ENCODE measurements at places on chromosomes 2 and 18.

- no peak for DNase-seq
Measured at GRCh38 chr2:240386326-240386725, 49.1 kb upstream of the GPC1 start.

DNA sequence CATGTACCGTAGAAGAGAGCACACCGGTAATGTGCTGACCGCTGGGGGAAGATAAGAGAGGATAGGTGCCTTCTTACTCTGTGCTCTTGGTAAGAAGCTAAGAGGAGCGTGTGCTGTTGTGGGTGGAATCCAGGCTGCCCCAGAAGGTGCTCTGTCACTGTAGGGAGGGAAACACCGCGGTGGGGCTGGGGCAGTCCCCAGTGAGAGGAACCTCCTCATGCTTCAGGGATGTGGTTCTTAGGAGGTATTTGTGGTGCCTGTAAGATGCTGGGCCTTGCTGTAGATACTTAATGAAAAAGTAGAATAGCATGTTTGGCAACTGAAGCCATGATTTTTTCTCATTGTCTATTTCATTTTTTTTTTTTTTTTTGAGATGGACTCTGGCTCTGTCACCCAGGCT is 1.1 kb downstream of the COLEC11 start:
- no peak for DNase-seq

DNA sequence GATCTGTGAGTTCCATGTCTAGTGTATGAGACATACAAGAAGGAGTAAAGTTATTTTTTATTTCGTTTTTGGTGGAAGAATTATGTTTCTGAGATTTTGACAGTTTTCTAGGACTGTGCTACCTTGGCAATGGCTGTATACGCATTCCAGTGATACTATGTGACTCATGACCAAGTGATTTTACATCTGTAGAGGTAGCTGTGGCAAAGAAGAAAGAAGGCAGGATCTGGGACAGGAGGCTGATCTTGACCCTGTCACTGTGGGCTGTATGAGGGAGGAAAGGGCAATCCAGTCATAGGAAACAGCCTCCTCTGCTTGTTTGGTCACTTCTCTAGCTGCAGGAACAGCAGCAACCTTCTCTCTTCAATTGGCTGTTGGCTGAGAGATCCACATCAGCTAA is 44.0 kb upstream of the PDCL3 start:
- no peak for DNase-seq

GRCh38 chr2:9968553-9969497 is 17.3 kb downstream of the GRHL1 start:
- no peak for DNase-seq

GRCh38 chr2:225993430-225993829 is 593.9 kb downstream of the NYAP2 start:
- DNase-seq: no peak

- DNase-seq: no peak
Measured at GRCh38 chr18:79523736-79524180, 128.0 kb downstream of the NFATC1 start.

DNA sequence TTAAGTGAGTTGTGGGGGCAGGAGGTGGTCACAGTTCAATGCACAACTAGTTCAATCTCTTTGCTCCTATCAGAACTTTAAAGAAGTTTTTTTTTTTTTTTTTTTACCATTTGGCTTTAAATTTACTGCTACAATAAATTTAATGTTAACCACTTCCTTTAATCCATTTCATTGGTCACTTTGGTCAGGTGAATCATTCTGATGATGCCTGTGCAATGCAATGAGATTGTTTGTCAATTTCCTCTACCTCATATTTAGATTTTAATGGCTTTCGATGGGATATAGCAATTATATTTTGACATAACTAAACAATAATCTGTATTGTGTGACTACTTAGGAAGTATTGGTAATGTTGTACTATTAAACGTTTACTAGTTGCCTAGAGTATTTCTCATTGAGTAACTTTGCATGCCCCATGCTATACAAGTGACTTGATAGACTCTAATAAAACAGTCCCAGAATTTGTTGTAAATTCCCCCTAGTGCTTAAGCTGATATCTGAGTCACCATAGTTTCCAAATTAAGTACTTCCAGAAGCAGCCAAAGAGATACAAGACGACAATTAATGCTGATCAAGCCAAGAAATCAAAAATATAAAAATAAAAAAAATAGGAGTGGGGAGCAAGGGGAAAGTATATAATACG is 52.9 kb upstream of the SERPINB2 start:
- DNase-seq: no peak

DNA sequence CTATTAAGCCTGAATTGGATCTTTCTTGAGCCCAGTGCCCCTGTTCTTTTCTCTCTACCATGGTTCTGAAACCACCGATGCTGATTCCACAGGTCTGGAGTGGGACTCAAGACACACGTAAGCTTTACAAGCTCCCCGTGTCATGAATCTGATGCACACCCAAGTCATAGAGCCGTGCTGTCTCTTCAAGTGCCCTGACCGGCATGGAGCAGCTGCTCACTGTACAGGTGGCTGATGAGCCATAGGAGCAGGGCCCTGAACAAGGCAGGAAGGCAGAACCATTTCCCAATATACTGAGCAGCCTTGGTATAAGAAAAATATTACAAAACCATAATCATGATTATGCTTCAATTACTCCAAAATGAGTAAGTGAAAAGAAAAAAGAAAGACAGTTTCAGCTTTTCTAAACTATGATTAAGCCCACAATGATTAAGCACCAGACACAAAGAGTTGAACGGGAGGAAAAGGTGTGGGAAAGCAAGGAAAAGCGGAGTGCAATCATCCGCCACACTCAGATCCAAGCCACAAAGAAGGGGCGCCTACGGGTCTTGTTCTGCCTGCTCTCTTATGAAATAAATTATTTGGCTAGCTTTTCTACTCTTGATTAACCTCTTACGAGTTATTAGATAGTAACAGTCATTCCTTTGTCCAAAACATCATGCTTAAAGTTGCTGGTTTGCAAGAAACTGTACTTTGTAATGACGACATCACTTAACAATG is 41.7 kb downstream of the NOL10 start:
- no peak for DNase-seq

GRCh38 chr2:45699032-45699658 is 47.7 kb downstream of the PRKCE start:
- DNase-seq: no peak

- no peak for DNase-seq
Measured at GRCh38 chr2:233796254-233796653, 18.1 kb downstream of the MROH2A start.

DNA sequence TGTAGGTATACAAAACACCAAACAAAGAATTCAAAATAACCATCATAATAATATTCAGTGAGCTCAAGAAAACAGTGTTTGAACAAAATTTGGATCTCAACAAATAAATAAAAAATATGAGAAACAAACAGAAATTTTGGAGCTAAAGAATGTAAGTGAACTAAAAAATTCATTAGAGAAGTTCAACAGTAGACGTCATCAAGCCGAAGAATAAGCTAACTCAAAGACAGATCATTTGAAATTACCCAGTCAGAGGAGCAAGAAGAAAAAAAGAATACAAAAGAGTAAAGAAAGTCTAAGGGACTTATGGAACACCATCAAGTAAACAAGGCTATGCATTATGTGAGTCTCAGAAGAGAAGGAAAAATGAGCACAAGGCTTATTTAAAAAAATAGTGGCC is 16.6 kb upstream of the SPP2 start:
- DNase-seq: no peak

- DNase-seq: no peak
Measured at GRCh38 chr18:35835366-35835765, 137.1 kb upstream of the RMP24 start.

GRCh38 chr2:105449076-105449475 is 50.2 kb upstream of the FHL2 start:
- DNase-seq: no peak

DNA sequence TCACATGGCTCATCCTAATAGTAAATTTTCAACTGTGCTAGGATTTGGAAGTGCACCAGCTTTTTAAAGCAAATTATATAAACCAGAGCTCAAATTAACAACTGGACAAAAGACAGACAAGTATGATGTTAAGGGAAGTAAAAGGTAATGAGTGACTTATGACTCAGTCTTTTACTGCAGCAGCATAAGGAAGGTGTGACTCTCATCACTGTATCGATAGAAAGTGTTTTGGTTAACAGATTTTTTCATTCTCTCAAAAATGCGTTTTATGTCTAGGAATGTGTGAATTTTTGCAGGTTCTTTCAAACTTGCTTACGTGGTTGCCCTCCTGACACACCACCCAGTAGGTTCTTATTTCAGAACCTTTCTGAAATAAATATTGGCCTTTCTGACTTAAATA is 244.2 kb upstream of the BOD1L2 start:
- no peak for DNase-seq

- no peak for DNase-seq
Measured at GRCh38 chr2:11750917-11751316, 4.5 kb downstream of the LPIN1 start.

- DNase-seq: peak; percentile 8
Measured at GRCh38 chr2:104443145-104443544, 410.8 kb upstream of the POU3F3 start.

GRCh38 chr2:238566001-238566645 is 139.4 kb downstream of the ASB1 start:
- DNase-seq: no peak

DNA sequence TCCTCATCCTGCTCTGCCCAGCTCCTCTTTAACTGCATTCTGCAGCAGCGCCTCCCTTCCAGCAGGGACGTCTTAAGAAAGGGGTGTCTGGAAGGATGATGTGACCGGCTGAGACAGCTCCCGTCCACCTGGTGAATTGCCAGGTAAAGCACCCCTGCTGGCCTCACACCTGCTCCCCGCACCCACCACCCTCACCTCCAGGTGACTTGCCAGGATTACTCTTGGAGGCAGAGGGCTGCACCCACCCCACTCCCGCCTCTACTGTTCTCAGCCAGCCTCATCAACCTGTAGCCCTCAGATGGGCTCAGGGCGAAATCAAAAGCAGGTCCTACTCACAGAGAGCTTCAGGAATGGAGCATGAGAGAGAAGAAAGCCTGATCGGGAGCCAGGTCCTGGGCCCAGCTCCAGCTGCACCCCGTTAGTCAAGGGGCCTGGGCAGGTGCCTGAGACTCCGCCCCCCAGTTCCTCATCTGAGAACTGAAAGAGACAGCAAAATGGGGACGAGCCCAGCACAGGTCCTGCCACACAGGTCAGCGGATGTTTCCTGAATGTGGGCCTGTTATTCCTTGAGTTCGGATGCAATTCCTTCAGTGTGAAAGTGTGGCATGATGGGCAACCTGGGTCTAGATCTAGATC is 5.6 kb downstream of the ADRA2B start:
- no peak for DNase-seq

GRCh38 chr2:53437371-53437770 is 330.2 kb upstream of the CHAC2 start:
- DNase-seq: no peak

- DNase-seq: peak; percentile 51
Measured at GRCh38 chr18:49041435-49042245, 90.9 kb upstream of the SMAD7 start.

DNA sequence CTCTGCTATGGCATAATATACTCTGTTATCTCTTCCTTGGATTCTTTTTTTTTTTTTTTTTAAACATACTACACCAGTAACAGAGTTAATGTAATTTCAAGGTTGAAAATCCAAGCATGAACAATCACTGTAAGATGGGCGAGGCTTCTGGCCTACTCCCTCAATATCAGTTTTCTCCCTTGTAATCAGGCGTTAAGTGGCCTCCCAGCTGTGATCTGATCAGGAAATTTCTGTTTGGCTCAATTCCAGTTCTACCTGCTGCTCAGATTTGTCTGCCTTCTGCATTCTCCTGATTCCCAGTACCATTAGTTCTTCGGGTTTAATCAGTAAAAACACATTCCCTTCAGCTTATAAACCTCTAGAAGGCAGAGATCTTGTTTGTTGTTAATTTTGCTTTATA is 18.6 kb downstream of the PRKD3 start:
- no peak for DNase-seq

GRCh38 chr2:198347349-198347748 is 543.0 kb downstream of the PLCL1 start:
- DNase-seq: no peak

- no peak for DNase-seq
Measured at GRCh38 chr2:221517696-221518151, 54.4 kb downstream of the EPHA4 start.

DNA sequence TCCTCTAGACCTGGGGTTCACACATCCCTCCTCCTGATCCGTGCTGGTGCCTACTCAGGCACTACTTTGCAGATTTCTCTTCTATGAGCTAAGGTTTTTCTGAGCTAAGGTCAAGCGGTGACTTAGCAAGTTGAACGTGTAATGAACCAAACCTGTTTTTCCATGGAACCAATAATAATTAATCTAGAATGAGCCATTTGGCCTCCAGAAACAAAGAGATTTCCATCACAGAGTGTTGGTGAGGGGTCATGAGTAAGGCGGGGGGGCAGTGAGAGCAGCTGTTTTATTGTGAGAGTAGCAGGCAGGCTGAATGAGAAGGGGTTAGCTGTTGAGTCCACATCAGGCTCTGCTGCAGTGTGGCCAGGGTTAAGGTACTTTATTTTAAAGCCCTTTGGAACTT is 112.0 kb upstream of the FOSL2 start:
- DNase-seq: no peak

DNA sequence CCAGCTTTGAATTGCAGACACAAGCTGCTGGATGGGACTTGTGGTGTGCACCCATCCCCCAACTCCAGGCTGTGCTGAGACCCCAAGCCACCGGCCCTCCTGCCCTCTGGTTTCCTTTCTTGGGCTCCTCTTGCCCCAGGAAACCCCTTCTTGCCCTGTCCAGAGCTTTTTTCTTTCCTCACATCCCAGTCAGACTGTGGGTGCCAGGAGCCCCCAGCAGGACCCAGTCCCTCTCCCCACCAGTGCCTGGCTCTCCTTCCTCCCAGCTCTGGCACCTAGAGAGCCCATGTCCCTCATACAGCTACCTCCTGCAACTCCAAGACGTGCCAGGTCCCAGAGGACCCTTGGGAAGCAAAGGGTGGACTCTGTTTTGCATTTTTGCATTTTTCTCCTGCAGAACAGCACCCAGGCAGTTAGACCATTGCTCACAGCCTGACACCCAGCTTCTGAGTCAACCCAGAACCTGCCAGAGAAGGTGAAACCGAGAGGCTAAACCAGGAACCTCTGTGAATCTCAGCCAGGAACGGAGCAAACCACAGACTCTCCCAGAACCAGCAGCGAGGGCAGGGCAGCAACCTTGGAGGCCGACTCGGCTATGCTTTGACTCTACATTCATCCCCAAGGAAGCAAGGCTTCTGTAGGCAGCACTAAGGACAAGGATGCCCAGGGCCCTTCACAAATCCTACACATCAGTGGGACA is 221.1 kb downstream of the ANAPC1 start:
- DNase-seq: no peak

GRCh38 chr18:52288403-52289004 is 51.5 kb upstream of the DCC start:
- DNase-seq: no peak

DNA sequence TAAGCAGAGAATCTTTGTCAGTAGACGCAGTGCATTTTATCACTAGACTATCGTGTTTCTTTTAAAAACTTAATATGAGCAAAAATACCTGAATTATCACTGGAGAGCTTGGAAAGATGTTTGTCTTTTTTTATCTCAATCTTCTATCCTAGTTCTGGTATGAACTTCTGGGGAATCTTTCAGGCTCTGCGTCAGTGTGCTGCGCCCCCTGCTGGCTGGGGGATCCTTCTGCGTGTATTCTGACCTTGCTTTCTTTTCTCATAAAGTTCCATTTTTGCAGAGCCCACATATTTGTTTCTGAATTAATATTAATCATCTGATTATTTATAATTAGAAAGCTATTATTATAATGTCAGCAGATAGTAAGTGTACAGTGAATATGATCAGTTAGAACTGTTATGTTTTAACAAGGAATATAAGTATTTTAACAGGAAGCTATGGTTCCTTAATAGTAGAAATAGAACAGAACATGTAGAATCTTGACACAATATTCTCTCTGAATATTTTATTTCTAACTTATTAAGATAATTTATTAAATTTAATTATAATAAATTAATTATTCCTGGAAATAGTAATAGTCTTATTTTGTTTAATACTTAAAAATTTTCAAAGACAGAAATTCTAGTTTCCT is 945.0 kb upstream of the CRIM1 start:
- DNase-seq: no peak

Measured in bone marrow (tissue), 2 donors.